ENCODE measurements at places on chromosomes 11 and 22. TPM values are rescaled to one million over a fixed set of nuclear protein-coding genes. Genes with fewer than 3 reads are reported as not detected.
A peak's percentile ranks its signal among the peaks of the same experiment; 100 is the strongest.

DNA sequence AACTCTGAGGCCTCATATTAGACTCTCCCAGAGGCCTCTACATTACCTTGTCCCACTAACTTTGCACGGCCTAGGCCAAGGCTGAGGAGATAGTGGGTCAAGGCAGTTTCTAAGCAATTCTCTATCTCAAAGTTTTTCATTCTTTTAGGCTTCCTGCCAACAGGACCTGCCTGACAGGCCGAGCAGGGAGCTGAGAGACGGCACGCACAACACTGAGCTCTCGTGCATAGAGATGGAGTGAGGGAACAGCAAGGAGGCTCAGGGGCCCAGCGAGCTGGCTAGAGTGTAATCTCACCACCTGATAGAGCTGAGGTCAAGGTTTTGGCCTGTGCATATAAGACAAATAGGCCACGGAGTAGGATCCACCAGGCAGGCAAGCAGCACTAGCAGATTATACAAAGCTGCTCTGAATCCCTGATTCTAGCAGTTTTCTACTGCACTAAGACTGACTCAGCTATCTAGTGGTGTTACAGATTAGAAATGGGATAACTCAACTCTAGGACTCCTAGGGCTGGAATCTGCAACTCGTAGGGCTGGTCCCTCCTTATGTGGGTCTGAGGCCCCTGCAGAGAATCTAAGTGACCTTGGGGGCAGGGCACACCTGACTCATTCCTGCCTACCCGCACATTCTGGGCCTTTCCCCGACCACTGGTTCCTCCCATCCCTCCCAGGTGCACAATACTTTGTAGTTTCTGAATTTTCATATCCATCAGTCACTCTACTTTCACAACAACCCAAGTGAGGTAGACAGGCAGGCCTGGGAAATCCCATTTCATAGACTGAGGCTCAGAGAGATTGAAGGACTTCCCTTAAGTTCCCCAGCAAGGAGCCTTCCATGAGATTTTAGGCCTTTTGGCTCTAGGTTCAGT lies 1.7 kb downstream of the CYB5R2 start:
- no peak for DNase-seq

DNA sequence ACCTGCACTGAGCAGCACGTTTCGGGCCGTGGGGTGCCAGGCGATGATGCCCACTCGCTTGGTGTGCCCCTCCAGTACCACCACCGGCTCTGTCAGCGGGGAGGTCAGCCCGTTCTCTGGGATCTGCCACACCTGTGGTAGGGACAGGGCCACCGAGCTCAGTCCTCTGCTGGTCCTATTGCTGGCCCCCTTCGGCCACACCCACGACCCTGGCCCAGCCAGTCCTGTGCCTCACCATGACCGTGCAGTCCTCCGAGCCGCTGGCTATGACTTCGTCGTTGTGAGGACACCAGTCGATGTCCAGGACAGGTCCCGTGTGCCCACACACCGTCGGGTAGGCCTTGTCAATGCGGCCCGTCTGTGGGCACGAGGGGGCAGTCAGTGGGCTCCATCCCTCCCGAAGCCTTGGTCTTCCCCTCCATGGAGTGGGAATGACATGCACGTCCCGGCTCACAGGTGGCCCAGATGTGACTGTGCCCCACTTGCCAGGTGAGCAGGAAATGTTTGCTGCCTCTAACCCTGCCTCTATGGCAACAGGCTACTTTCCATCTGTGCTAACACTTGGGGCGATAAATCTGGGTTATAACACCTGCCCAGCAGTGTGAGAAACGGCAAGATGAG lies 1.4 kb downstream of the CORO1B start:
- DNase-seq, result no peak

- DNase-seq, result peak; percentile 51
These were observed 17.0 kb upstream of the FXYD2 start for GRCh38 chr11:117841551-117842031.

DNA sequence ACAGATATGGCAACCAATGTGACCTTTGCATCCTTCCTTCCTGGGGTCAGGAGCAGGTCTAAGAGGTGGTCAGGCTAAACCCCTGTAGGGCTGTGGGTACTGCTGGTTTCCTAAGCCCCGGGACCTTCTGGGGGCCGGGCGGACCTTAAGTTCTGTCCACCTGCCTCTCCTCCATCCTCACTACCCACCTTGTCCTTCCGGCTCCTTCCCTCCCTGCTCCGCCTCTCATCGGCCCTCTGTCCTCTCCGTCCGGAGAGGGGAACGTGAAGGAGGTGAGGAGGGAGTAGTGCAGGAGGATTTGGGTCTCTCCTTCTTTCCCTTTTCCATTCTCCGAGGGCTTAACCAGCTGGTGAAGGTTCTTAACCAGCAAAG lies 28.3 kb upstream of the PARVB start:
- DNase-seq, result no peak

DNA sequence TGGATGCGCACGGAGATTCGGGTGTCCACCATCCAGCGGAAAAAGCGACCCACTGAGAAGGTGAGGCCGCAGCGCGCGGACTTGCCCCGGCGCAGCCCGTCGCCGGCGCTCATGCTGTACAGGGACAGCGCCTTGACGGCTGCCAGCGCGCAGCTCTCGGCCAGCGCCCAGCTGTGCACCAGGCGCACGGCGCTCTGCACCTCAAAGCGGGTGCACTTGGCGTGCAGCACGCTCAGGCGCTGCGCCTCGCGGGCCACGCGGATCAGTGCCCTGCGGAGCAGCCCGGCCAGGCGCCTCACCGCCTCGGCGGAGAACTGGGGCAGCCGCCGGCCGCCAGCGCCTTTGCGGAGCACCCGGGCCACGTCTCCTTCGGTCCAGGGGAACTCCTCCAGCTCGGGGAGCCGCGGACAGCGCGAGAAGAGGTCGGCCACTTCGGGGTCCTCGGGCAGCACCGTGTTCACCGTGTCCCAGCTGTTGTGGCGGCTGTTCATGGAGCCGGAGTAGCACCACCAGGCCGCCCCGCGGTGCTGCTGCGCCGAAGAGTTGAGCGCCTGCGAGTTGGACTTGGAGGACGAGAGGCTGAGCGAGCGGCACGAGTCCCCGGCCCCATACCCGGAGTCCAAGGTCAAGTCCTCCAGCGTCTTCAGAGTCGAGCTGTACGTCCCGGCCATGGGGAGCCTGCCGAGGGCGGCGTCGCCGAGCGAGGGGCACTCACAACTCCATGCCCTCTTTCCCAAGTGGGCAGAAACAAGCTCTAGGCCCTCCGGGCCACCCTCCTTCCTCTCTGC lies 703 bp downstream of the ABTB2 start:
- DNase-seq, result no peak

DNA sequence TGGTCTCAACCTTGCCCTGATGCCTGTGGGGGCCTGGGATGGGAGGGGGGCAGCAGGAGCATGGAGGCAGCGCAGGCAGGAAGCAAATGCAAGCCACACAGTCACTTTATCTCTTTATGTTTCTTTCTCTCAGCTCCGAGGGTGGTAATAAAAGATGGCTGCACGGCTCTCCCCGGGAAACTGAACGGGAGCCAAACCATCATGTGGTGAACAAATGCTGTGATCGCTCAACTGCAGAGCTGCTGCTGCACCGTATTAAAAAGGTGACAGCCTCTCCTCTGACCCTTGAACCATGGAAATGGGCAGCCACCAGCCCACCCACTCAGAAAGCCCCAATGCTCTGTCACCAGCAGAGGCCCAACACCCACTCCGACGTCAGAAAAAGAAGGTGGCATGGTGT lies 110.0 kb downstream of the TIMP3 start:
- no peak for DNase-seq

GRCh38 chr11:111814557-111815320 lies 48.5 kb upstream of the PPP2R1B start:
- no peak for DNase-seq

DNA sequence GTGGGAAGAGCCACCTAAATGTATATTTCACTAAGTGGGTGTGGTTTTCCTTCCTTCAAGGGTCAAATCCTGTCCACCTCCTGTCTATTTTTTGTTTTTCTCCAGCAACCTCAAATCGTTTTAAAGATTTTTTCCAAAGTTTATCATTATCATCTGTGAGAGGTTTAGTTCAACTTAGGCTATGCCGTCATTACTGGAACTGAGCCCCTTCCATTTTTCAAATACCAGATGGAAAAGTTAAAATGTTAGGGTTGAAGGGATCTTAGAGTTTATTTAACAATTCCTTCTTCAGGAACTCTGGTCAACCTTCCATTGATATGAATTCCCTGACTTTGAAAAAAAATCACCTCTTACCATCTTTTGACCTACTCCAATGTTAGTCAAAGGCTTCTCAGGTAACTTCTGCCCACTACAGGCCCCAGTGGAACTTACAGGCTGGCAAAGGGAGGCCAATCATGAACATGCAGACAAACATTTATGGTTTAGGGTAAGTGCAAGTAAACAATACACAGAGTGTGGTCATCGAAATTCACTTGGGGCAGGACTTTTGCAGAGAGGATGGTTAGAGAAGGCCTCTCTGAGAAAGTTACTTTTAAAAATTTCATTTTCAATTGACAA lies 45.2 kb downstream of the SYN3 start:
- no peak for DNase-seq

DNA sequence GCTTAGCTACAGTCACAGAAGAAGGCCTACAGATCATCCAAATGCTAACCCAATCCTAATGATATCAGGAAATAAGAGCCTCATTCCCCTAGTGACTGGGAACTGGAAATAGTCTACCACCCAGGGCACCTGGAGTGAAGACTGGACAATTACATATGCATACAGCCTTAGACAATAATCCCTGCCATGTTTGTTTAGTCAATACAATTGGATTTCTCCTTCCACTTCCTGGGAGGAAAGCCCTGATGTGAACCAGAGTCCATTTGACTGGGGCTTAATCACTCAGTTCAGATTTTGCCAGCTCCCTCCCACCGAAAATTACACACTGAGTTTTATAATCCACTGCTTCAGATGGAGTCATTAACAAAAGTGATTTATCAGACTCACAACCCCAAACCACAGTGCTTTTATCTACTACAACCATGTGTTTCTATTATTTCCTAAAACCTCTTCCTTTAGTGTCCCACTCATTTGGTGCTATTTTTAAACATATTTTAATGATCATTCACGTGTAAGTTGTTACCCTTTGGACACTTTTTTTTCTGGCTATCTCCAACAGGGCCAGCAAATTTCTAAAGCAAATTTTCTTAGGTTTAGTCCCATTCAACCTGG lies 29.9 kb downstream of the CWF19L2 start:
- DNase-seq, result no peak

DNA sequence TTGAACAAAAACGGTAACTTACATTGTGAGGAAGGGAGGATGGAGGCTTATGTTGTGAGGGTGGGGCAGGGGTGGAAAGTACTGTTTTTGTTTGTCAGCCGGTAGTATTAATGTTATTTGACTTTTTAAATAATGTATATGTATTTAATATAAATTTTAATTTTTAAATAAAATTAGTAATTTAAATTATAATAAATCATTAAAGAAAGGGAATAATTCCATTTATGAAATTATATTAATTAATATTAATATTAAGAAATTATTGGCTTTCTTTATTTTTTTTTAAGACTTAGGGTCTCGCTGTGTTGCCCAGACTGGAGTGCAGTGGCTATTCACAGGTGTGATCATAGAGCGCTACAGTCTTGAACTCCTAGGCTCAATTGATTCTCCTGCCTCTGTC lies 24.0 kb upstream of the TNRC6B start:
- no peak for DNase-seq

DNA sequence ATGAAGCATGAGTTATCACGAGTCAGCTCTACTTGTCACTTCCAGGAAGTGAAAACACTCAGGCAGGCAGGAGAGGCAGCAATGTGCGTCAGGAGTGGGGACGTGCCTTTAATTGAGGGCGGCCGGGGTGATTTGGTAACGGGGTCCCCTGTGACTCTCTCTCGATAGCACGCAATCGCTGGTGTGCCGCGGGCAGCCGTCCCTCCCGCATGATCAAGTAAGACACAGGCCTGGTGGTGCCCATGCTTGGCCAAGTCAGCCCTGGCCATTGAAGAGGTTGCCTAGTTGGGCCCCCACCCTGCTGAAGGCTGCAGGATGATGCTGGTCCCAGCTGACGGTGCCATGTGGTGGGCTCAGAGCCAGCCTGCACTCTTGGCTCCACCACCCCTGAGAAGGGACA lies 29.7 kb downstream of the CACNG2 start:
- DNase-seq, result no peak

DNA sequence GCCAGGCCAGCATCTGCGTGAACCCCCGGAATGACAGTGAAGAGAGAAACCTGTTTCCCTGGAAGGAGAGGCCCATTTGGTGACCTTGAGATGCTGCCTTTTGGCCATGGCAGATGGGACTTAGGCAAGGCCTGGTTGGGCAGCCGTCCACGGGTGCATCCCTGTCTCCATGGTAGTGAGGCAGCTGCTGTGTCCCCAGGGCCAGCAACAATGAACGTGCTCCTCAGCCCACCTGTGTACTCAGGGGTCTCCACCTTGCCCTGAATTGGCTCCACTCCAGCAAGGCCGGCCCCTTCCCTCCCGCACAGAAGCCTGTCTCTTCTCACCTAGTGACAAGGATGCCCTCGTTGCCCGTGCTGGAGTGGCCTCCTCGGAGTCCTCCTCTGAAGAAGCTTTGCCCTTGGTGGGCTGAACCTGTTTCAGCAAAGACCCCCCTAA lies 441.1 kb downstream of the TBC1D22A start:
- peak; percentile 62 for DNase-seq

DNA sequence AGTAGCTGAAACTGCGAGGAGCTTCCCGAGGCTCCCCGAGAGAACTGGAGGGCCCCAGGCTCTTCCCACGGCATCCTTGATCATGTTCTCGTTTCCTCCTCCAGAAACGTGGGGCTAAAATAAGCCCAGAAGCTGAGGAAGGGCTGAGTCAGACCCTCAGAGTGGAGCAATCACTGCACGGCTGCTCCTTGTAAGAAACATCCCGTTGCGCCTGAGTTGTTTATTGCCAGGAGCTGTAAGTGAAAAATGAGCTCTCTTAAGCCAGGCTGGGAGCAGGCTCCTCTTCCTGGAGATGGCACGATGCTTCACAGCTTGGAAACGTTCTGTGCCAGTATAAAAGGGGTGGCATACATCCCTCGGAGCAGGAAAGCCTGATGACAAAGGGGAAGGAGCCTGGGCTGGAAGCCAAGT lies 47.3 kb upstream of the SYN3 start:
- DNase-seq, result no peak

DNA sequence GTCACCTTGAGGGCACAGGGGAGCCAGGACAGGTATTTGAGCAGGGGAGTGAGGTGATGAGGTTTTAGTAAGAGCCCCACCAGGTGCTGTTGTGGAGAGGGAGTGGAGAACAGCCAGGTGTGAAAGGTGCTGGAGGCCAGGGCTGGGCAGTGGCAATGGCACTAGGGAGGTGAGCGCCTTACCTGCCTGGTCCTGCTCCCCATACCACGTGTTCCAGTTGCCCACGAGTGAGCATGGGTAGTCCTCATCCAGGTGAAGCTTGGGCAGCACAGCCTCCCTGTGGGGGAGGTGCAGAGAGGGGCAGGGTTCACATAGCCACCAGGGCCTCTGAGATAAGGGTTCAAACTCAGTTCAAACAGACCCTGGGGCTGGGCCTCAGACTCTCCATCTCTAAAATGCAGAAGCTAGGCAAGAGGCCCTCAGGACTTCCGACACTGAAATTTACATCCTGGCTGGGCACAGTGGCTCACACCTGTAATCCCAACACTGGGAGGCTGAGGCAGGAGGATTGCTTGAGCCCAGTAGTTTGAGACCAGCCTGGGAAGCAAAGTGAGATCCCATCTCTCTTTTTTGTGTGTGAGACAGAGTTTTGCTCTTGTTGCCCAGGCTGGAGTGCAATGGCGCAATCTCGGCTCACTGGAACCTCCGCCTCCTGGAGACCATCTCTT lies 11.8 kb downstream of the NIPSNAP1 start:
- DNase-seq, result no peak

- no peak for DNase-seq
These were observed 4.0 kb downstream of the SPON1 start for GRCh38 chr11:13966486-13966885.

The SYT13 gene
- not detected for total RNA-seq

The CCDC89 gene
- total RNA-seq, result 0.84 TPM

The OR10D3 gene
- not detected for total RNA-seq

The C11orf87 gene
- not detected for total RNA-seq

The OR10AG1 gene
- total RNA-seq, result not detected

The GLYAT gene
- 6.4 TPM for total RNA-seq

The CARD18 gene
- not detected for total RNA-seq

Data from mesenteric fat pad (tissue), 1 donor.